ENCODE measurements at places on chromosomes 3 and 15.

- DNase-seq = peak; percentile 81
These were observed 12.9 kb downstream of the C15orf62 start for GRCh38 chr15:40782609-40783227.

DNA sequence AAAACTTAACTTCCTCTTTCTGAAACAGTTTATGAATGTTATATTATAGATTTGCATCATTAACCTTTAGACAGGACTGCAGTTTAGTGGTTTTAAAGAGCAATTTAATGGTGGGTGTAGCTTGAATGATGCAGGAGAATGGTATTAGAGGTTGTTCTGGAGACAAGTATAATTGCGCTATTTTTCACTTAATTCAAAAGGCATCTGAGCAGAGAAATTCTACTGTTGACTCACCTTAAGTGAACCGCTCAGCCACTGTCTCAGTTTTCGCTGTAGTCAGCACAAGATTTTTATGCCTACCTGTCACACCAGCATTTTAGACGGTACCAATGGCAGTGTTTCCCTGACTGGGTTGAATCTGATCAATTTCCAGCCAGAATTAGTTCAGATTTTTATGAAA lies 348.8 kb upstream of the DCBLD2 start:
- no peak for DNase-seq

- no peak for DNase-seq
These were observed 662.3 kb downstream of the MAGI1 start for GRCh38 chr3:65376426-65376825.

- no peak for DNase-seq
These were observed 202.4 kb upstream of the ICE2 start for GRCh38 chr15:60681353-60681752.

DNA sequence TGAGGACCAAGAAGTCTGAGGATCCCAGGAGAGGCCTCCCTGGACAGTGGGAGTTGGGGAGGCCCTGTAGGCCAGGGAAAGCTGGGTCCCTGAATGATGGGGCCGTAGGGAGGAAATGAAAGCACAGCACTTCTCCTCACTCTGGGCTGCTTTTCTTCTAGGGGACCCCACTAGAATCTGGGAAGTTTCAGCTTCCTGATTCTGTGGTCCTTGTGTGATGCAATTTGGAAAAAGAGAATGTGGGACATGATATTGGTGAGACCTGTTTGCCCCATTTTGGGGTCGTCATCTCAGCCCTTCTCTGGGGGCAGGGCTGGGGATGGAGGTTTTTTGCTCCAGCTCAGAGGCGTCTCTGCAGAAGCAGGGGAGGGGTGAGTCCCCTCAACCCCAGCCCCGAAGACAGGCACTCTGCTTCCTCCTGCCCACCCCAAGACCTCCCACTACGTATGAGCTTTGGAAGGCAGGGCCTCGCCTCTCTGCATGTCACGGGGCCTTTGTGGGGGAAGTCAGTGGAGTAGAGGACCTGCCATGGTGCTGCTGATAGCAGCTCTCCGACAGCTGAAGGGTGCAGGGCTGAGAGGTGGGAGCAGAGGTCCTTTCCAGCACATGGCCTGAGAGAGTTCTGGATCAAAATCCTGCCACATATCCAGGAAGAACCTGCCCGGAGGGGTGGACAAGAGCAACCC lies 1.5 kb upstream of the SNX22 start:
- no peak for DNase-seq

- peak; percentile 32 for DNase-seq
These were observed 188.3 kb downstream of the IL5RA start for GRCh38 chr3:2921903-2922302.

GRCh38 chr3:171876680-171877147 lies 33.6 kb downstream of the TMEM212 start:
- no peak for DNase-seq

- DNase-seq = no peak
These were observed 62.2 kb downstream of the ABHD5 start for GRCh38 chr3:43752905-43753304.

DNA sequence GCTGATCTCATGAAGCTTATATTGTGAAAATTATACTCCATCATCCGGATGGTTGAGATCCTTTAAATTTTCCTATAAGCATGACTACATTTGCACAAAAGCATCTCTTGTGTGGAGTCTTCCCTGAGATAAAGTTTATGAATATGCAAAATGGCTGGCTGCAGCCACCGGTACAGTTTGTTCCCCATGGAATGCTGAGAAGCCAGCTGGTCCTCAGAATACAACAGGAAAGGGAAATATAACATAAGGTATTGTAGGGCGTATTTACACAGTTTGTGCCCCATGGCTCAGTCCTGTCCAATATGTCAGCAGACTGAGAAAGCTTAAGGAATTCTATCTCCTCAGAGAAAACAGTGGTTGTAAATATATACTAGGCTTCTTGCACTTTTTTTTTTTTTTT lies 468.6 kb downstream of the CNTN6 start:
- DNase-seq = no peak

DNA sequence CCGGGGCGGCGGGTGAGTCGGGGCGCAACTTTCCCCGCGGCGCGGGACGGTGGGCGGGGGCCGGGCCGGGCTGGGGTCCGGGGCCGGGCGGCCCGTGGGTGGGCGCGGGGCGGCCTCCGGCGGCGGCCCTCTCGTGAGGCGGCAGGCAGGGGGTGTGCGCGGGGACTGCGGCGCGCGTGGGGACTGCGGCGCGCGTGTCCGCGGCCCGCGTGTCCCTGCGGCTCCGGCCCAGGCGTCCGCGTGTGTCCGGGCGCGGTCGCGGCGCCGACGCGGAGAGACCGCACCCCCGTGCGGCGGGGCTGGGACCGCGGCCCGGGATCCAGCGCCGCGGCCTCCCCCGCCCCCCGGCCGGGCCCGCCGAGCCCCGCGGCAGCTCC lies 349 bp downstream of the PLXNA1 start:
- DNase-seq = peak; percentile 49

DNA sequence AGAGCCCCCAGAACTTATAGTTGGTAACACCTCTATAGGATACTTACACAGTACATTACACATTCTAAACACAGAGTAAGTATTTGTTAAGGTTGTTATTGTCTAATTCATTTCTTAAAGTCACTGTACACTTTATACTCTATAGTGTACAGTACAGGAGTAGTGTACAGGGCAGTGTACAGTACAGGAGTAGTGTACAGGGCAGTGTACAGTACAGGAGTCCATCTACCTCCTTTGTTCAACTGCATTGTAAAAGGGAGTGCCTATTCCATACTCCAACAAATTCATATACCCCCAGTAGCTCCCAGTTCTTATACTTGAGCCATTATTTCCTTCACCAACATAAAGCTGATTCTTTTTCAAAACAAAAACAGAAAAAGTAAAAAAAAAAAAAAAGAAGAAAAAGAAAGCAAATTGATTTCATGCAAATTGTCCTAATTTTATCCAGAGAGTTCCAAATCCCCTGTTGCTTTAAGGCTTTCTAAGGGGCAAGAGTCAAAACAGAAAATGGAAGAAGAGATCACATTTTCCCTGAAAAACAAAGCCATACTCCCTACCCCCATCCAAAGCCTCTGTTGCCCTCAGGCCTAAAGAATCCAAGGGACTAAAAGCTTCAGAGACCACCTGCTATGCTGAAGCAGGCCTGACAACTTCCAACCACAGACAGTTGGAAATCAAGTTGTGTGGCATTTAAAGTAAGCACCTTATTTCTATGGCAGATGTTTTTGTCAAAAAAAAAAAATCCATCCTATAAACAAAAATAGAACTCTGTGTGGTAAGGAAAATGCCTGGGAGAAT lies 125.6 kb downstream of the PLCH1 start:
- DNase-seq = no peak

GRCh38 chr3:46909535-46910161 lies 32.1 kb downstream of the PTH1R start:
- DNase-seq = peak; percentile 92

DNA sequence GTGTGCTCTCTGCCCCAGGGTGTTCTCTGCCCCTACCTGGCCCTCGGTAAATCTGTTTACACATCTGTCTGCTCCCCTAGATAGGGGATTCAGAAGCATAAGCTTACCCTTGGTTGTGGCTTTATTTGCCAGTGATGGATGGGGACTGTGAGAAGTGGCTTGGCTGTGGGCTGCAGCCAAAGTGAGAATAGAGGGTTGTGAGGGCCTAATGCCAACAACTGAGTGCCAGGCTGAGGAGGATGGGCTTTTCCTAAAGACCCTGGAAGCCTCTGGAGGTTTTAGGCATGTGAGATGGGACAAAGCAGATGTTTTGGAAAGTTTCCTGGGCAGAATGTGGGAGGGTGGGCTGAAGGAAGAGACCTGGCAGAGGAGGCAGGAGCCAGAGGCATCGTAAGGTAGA lies 15.4 kb upstream of the APEH start:
- no peak for DNase-seq

DNA sequence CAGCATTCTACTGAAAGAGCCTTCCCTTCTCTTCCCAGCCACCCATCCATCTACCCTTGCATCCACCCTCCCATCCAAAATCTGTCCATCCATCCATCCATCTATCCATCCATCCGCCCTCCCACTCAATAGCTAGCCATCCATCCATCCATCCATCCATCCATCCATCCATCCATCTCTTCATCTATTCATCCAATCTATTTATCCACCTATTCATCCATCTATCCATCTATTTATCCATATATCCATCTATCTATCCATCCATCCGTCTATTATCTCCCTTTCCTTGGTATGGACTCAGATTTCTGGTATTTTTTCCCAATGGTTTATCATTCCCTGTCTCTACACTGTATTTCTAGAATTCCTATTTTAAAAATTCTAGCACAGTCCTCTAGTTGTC lies 46.1 kb upstream of the PPARG start:
- DNase-seq = no peak

DNA sequence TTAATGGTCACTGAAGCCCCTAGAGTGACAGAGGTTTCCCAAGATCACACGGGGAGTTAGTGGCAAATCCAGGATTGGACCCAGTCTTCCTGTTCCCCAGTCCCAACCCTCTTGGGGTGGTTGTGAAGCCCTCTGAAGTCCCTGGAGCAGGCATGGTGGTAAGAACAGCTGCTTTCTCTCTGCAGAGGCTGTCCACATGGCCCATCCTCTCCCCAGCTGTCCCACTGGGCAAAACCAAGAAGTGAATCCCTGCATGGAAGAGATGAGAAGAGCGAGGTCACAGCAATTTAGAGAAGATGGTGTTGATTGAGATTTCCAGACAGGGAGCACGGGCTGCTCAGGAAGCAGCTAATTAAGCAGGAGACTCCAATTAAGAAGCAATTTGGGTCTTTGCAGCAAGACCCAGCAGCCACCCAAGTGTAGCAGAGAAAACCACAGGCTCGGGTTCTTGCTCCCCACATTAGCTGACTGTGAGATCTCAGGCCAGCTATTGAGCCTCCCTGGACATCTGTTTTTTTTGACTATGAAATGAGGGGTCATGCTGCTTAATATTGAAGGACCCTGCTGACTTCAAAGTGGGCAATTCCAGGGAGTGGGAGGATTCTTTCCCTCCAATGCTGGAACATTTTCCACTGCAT lies 14.8 kb upstream of the HDAC11 start:
- DNase-seq = no peak

GRCh38 chr3:66029443-66029842 lies 9.3 kb downstream of the MAGI1 start:
- no peak for DNase-seq

- DNase-seq = no peak
These were observed 42.5 kb downstream of the MYLK start for GRCh38 chr3:123841476-123842238.

DNA sequence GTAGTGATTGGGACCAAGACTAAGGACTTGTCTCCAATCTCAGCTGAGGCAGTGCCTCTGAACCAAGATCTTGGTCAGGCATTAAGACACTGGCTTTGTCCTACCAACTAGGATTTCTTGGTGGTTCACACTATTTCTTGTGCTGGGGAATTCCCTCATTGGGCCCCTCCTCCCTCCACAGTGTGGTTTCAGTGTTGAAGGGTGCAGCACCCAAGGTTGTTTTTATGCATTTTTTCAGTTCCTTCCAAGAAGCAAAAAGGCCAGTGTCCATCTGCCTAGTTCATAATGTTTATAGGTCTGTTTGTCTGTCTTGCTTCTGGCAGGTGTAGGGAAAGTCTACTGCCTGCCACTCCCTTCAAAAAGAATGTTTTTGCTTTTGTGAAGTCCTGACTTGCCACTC lies 10.6 kb upstream of the ITPKA start:
- DNase-seq = peak; percentile 83

- DNase-seq = no peak
These were observed 25.4 kb downstream of the HES1 start for GRCh38 chr3:194161131-194162045.

GRCh38 chr3:75294124-75294523 lies 370.0 kb upstream of the FRG2C start:
- peak; percentile 9 for DNase-seq

- no peak for DNase-seq
These were observed 52.1 kb upstream of the IL12A start for GRCh38 chr3:159936541-159936940.

DNA sequence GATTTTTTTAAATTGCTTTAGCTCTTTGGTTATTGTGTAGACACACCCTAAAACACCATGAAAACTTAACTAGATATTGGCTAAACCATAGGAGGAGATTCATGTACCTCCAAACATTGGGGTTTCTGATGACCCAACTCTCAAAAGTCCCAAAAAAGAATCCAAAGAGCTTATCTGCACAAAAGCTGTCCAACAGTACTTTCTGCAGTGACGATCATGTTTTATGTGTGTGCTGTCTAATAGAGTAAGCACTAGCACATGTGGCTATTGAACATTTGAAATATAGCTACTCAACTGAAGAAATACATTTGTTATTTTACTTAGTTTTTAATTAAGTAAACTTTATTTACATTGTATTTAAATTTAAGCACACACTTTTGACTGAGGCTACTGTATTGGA lies 818.2 kb upstream of the LMCD1 start:
- DNase-seq = no peak

- no peak for DNase-seq
These were observed 1030.0 kb downstream of the TBL1XR1 start for GRCh38 chr3:176167272-176167671.

DNA sequence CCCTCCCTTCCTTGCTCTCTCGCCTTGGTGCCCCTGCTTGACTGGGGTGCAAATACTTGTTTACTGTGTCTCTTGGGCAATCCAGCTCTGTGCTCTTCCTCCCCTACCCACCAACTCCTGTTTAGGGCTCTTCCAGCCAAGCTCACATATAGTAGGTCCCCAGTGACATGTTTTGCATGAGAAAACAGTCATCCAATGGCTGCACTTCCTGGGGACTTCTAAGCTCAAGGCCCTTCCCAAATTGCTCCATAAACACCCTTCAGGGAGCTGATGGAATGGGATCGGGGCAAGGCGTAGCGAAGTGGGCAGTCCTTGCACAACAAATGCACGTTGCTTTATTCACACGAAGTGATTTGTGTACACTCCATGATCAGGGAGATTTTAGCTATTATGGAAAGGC lies 9.4 kb upstream of the COPG1 start:
- DNase-seq = no peak

DNA sequence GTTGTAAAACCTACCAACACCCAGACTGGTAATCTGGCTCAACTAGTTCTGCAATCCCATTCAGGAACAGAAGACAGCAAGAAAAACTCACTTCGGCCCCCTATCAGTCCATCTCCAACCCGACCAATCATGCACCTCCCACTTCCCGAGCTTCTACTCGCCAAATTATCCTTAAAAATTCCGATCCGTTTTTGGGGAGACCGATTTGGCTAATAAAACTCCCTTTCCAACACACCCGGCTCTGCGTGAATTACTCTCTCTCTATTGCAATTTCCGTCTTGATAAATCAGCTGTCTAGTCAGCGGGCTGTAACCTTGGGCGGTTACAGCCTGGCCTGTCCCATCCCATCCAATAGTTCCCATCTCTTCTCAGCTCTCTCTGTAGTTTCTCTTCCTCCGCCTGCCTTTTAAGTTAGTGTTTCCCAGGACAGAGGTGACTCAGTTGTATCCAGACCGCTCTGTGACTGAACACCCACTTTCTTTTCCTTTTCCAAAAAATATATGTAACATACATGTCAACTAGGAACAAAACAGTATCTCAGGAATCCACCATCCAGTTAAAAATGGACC lies 780 bp upstream of the ACAD9 start:
- peak; percentile 23 for DNase-seq

All from GM10248 (cell line).